ENCODE measurements at places on chromosomes 2 and 18.
A peak's percentile ranks its signal among the peaks of the same experiment; 100 is the strongest.

DNA sequence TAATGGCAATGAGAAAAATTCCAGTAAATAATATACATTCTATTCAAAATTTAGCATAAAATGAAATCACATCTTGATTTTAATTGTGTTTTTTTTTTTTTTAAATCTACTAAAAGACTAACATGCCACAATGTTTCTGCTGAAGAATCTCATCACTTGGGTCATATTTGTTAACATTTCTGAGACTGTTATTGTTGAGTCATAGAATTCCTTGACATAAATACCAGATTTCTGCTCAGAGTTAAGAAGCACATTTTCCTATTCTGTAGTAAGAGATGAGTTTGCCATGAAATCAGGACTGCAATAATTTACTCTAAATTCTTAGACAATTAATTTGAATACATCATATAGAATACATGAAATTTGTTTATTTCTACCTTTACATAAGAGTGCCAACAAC is 154.9 kb upstream of the KYNU start:
- DNase-seq = no peak

DNA sequence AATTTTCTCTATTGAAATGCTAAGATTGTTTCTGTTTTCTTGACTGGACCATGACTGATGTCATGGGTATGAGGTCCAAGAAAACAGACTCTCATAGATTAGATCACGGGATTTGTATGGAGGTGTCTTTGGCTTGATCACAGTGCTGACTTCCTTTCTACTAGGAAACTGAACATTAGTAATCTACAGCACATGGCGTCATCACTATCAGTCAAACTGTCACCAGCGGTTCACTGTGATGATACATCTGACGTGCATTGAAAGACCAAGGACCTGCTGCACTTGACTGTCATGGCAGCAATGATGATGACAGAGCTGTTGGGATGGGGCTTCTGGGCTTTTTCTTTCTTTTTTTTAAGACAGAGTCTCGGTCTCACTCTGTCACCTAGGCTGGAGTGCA is 28.2 kb upstream of the IMPA2 start:
- DNase-seq = no peak

GRCh38 chr2:47771211-47771610 is 11.7 kb upstream of the MSH6 start:
- DNase-seq = no peak

GRCh38 chr18:45627204-45627526 is 11.9 kb downstream of the SLC14A2 start:
- no peak for DNase-seq

- DNase-seq = no peak
Measured at GRCh38 chr2:159561786-159562185, 54.6 kb downstream of the BAZ2B start.

DNA sequence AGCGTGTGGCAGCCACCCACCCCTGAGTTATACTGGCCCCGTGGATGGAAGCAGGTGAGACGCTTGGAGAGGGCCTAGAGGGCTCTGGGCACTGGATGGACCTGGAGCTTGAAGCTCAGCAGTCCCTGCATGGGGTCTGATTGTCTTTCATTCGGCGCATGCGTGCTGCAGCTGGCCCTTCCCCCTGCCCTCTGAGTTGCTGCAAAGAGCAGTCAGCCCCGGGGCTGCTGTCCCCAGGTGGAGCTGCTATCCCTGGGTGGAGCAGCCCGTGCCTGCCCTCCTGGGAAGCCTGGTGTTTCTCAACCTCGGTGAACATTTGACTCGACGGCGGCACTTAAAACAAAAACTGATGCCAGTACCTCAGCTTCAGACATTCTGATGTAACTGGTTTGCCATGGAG is 29.6 kb downstream of the IGFBP5 start:
- DNase-seq = no peak

DNA sequence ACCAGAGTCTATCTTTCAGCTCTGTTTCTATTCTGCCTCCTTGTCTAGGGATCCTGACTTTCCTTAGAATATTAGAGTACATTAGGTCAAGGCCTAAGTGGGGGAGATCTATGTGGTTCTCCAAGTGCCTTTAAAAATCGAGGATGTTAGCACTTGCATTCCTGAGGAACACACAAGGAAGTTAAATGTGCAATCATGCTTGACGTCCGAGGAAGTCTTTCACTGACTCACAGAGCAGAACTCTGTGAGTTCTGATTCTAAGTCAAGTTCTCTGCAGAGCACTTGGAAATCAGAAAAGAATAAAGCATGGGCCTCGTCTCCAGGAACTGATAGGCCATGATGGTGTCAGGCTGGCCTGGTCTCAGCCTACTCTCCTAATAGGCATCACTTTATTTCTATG is 17.2 kb downstream of the FHOD3 start:
- DNase-seq = no peak

GRCh38 chr18:61855449-61856378 is 37.1 kb downstream of the RNF152 start:
- no peak for DNase-seq

DNA sequence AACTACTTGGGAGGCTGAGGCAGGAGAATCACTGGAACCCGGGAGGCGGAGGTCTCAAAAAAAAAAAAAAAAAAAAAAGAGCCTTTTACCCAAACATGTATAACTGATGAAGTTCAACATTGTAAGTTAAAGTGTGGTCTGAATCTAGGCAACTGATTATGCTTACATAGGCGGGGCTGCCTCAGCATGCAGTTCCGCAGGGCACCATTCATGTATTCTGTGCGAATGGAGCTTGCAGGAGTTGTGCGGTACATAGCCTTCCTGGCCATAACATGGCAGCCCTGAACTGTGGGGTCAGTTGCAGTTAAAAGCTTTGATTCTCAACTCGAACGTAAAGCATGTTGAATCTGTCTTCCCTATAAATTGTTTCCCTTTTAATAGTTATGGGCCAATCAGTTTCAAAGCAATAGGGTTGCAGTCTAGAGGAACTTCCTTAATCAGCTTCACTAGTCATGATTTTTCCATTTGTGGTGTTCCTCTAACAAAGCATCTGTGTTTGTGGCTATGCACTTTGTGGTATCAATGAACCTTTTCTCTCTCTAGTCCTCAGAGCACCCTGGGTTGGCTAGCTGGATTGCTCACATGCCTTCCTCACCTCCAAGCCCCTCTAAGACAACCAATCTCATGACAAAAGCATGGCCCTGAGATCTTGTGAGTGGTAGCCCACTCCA is 30.6 kb upstream of the CEP68 start:
- peak; percentile 23 for DNase-seq

- DNase-seq = no peak
Measured at GRCh38 chr2:219107758-219108157, 47.0 kb upstream of the IHH start.

DNA sequence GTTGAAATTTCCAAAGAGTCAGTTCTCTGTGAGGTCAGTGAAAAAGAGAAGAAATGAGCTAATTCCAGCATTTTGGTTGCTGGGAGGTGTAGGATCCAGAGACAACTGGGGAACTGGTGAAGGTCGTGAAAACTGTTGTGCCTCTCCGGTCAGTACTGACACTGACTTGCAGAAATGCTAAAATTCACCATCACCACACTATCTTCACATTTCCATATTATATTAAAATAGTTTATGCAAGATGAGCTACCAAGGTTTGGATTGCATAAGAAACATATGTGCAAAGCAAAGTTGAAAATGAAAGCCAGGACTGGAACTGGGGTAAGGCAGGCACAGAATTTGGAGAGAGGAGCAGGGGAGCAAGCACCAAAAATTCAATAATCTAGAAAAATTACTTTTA is 21.8 kb downstream of the RIT2 start:
- no peak for DNase-seq

GRCh38 chr2:78202986-78203670 is 681.0 kb upstream of the LRRTM4 start:
- no peak for DNase-seq

- no peak for DNase-seq
Measured at GRCh38 chr2:239929504-239929903, 95.6 kb downstream of the NDUFA10 start.

GRCh38 chr2:163801486-163801885 is 65.7 kb upstream of the FIGN start:
- no peak for DNase-seq

- DNase-seq = no peak
Measured at GRCh38 chr18:2641638-2642037, 13.9 kb upstream of the SMCHD1 start.

GRCh38 chr2:164922134-164922533 is 33.2 kb downstream of the SLC38A11 start:
- DNase-seq = no peak

DNA sequence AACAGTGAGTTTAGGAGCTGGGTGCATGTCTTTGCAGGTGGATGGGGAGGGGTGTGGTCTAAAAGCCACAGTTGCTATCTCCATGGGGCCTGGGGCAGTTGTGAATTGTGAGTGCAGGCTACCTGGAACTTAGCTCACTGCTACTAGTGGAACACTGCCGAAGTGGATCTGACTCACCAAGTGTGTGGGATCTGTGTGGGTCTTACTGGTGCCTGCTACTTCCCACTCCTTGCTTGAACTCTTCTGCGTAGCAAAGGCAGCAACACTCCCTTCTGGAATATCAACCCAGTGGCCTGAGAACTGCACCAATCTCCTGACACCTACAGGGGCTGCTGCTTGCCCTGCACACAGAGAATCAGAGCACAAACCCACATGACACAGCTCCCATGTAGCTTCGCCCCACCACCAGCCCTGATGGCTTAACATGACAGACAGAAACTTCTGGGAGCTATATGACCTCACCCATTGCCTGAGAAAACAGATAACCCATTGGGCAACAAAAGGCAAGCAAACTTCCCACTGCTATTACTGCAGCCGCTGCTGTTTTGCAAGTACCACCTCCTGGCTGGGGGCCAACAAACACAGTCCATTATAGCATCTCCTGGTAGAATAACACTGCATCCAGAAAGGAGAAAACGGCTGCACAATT is 455.1 kb upstream of the DDX18 start:
- no peak for DNase-seq

- no peak for DNase-seq
Measured at GRCh38 chr2:224910574-224910925, 131.7 kb downstream of the DOCK10 start.

- no peak for DNase-seq
Measured at GRCh38 chr2:215361876-215362561, 50.2 kb downstream of the ATIC start.

DNA sequence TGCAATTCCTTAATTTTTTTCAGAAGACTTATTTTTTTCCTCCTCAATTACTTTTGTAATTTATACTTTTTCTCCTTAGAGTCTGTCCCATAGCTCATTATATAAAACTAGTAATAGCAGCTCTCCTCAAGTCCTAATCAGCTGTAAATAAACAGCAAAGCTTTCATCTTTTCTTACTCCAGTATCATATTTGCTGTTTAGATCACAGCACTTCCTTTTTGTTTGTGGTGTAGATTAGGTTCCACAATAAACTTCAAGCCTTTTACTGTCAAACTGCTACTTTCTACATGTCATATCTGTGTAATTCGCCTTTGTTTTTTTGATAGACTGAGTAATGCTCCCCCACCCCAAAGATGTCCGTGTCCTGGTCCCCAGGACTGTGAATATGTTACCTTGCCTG is 25.5 kb downstream of the GCG start:
- no peak for DNase-seq

DNA sequence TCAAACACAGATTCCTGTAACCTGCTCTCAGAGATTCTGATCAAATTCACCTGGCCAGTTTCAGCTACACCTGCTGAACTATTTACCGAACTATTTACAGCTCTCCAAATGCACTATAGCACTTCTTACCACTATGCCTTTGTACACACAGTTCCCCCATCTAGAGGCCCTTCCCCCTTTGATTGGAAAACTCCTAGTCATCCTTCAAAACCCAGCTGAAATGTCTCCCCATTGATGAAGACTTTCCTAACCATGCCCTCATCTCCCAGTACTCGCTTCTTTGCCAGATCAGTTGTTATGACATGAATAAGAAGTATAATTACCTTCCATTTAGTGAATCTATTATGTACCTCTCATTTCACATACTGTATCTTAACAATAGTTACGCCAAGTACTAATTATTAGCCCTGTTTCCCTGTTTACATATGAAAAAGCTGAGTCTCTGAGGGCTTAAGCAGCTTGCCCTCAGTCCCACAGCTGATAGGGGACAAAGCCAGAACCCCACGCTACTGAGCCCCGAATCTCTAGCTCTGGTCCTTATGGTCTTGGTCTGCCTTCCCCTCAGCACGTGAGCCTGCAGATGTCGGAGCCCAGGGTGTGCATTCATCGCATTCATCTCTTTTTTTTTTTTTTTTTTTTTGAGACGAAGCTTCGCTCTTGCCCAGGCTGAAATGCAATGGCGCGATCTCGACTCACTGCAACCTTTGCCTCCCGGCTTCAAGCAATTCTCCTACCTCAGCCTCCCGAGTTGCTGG is 64.7 kb upstream of the ASAP2 start:
- no peak for DNase-seq

GRCh38 chr2:27990030-27990590 is 99.6 kb downstream of the BABAM2 start:
- DNase-seq = no peak

- no peak for DNase-seq
Measured at GRCh38 chr2:165618806-165619205, 149.3 kb downstream of the CSRNP3 start.

DNA sequence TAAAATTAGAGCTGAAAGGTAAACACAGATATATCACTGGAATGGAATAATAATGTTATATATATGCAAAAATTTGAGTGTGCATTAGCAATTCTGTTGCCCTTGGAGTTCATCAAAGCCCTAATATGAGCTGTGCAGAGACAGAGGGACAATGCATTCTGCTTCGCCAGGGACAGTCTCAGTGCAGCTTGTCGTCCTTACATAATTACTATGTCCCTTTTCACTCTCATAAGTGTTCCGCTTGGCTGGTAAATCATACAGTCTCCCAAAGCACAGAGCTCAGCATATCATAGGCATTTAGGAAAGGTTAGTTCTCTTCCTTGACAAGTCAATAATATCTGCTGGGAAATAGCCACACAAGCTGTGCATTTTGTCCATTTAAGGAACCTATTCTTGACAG is 30.7 kb downstream of the MAPK4 start:
- no peak for DNase-seq

DNA sequence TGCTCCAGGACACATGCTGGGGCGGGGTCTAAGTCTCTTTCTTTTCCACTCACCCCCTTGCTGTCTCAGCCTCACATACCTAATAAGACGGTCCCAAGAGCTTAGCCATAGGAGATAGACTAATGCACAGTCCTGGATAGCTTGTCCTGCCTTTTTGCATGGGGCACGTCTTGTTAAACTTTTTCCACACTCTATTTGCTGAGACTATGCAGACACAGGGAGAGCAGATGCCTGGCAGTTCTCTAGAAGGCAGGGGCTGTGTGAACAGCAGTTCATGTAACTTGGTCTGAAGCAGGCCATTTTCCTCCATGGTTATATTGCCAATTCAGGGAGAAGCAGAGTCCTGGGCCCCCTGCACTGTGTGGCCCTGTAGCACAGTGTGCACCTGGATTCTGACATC is 142.1 kb downstream of the SEPTIN10 start:
- no peak for DNase-seq

- DNase-seq = no peak
Measured at GRCh38 chr2:27852691-27853090, 37.5 kb downstream of the RBKS start.

Measured in KG1 (cell line).